Activated T-cell treated with anti-CD3 and anti-CD28 coated beads for 1 hour (primary cell): ENCODE measurements at places on chromosomes 5 and 9.

DNA sequence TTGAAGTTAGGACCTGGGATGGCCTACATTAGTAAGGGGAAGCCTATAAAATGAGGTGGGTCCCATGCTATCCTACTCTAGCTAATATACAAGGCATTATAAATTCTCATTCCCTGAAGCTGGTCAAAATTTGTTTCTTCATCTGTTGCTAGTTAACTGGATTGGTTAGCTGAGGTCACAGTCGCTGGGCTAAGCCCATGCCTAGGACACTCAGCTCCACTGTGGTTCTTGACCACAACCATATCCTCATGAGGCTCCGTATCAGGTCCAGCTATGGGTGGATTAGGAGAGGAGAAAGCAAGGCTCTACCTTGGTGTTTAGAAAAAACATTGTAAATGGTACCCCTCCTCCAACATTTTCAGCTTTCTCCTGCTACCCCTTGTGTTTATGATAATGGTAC, 52.8 kb upstream of the RAI14 start:
- DNase-seq, result no peak

GRCh38 chr5:157546456-157547100, 29.0 kb downstream of the ADAM19 start:
- no peak for DNase-seq

DNA sequence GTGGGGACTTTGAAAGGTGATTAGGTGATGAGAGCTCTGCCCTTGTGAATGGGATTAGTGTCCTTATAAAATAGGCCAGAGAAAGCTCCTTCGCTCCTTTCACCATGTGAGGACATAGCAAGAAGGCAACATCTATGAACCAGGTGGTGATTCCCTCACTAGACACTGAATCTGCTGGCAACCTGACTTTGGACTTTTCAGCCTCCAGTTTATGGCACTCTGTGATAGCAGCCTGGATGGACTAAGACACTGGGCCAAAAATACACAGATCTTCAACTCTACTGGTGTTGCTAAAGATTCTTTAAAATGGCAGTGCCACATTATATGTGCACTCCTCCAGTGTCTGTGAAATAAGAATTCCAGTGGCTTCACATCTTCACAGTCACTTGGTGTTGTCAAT, 41.2 kb upstream of the COL15A1 start:
- no peak for DNase-seq

GRCh38 chr9:128141604-128142003, 7.6 kb upstream of the LCN2 start:
- DNase-seq, result no peak

- DNase-seq, result no peak
Measured at GRCh38 chr9:137000177-137000930, 4.0 kb upstream of the CLIC3 start.

- DNase-seq, result no peak
Measured at GRCh38 chr5:5986492-5987178, 391.7 kb downstream of the MED10 start.

DNA sequence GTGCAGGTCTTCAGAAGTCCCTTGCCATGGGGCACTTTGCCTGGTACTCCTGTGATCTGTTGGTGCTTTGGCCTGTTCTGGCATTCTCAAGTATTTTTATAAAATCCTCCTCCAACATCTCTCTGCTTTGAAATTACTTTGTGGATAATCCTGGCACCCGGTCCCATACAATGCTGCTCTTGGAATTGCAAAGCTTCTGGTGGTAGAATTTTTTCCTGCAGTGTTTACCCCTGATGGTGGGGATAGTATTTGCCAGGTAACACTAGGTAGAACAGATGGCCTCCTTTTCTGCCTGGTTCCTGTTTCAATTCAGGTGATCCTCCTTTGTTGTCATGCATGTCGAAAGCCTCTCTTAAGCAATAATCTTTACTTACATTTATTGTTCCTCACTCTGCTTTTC, 109.8 kb upstream of the ATP10B start:
- DNase-seq, result no peak

GRCh38 chr5:3024976-3025375, 273.5 kb upstream of the IRX2 start:
- DNase-seq, result no peak

- no peak for DNase-seq
Measured at GRCh38 chr5:6466975-6467567, 18.4 kb downstream of the UBE2QL1 start.

- DNase-seq, result no peak
Measured at GRCh38 chr9:98086461-98086860, 29.9 kb downstream of the NANS start.

DNA sequence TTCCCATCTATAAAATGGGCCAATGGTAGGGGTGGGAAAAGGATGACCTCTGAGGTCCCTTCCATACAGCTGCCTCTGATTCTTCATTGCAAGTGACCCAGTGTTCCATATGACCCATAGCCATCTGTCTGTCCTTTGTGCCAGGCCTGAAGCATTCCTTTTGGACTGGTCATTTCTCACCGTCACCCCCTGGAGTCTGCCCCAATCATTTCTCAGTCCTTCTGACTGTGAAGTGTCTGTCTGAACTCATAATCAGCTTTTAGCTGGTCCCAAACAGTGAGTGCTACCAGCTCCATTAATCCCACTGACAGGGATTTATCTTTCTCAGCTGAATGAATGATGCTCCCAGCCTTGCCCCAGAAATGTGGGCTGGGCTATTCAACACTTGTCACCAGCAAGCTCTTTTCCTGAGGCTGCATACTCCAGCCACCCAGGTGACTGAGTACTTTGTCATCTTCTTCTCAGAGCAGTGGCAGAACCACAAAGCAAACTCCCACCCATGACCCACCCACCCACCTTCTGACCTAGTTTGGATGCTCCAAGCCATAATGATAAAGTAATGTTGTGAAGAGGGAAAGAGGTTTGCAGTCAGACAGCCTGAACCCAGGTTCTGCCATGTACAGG, 37.4 kb downstream of the KCNIP1 start:
- DNase-seq, result no peak

DNA sequence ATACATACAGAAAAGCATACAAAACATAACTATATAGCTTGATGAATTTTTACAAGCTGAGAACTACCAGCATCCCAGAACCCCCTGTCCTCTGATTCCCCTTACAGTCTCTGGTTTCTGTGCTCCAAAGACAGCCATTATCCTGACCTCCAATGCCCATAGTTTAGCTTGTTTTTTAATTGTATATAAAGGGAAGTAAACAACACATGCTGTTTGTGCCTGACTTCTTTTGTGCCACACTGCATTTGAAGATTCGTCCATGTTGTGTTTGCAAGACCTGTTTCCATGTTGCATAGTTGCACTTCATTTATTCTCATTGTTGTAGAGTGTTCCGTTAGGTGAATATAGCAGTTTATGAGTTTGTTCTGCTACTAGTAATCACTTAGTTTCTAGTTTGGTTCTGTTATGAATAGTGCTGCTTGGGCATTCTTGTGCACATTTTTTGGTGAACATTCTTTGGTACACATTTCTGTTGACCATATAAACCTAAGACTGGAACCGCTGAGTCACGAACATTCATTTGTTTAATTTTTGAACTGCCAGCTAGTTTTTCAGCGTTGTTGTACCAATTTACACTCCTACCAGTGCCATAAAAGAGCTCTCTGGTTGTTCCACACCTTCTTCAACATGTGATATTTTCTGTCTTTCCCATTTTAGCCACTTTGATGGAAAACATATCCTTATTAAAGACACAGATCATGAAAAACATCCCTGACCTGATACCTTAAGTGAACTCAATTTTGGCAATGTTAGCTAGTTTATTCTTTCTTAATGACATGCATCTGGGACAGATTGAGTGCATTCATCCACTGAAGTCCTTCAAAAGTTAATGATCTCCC, 78.1 kb upstream of the ANXA1 start:
- DNase-seq, result no peak

DNA sequence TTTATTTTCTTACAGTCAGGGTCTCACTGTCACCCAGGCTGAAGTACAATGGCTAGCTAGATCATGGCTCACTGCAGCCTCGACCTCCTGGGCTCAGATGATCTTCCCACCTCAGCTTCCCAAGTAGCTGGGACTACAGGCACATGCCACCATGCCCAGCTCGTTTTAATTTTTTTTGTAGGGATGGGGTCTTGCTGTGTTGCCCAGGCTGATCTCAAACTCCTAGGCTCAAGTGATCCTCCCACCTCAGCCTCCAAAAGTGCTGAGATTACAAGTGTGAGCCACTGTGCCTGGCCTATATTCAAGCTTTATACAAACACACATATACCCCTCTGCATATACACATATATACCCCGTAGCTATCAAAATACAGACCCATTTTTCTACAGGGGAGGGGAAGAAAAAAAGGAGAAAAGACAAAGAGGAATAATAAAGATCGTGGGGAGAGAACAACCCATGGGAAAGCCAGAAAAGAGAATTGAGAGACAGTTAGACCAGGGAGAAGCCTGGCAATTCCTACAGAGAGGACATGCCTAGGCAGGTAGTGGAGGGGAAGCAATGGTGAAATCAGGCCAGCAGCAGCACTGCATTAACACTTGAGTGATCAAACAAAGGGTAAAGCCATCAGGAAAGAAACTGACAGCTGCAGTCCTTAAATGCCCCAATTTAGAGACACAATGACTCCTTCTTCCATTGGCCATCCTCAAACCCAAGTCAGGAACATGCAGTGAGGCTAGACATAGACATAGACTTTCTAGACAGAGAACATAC, 102.7 kb downstream of the EFNA5 start:
- no peak for DNase-seq

DNA sequence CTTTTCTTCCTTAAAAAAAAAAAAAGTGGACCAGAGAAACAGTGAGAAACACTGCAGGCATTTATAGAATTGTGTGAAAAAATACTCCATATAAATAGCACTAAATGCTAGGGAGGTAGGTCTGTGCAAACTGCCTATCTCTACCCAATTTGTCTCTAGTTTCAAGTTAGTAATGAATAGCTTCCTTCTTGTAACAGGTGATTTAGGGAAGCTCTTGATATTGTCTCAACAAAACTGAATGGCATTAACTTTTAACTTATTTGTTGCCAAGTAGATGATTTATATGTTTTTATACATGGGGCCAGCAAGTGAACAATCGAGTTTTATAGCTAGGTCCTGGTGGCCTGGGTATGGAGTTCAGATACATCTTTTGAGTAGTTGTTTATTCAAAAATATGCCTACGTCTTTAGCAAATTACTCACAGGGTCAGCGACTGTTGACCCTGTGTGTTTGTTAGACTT, 283.6 kb downstream of the NR3C1 start:
- DNase-seq, result no peak

DNA sequence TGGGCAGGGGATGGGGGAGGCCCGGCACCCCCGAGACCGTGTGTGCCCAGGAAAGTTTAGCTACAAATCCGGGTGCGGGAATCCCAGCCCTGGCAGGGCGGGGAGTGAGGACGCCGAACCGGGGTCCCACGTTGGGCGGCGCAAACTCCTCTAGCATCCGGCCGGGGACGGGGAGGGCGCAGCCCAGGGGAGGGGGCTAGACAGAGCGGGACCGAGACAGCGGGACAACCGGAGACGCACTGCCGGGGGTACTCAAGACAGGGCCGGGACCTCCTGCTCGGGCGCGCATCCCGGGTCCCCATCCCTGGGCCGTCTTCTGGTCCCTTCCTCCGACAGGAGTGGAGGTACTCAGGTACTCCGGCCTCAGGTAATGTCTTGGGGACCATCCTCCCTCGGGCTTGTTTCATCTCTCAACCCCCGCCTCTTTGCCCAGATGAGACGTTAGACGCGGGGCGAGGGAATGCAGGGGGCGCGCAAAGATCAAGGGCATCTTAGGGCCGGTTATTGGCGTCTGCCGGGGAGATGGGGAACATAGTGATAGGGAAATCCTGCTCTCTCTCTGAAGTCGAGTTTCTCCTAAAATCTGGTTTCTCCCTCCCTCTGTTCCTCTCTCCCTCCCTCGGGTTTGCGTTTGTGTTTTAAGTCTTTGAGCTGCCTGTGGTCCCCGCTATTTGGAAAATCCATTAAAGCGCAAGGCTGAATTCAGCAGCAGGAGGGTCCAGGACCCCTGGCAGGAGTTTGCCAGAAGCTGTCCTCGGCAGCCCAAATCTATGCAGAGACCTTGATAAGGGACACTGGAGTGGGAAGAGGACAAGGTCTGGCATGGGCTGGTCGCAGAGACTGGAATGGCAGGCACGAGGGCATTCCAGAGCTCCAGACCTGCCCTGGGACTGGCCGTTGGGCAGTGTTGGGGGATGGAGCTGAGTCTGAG, 815 bp downstream of the PDZD2 start:
- DNase-seq, result no peak

DNA sequence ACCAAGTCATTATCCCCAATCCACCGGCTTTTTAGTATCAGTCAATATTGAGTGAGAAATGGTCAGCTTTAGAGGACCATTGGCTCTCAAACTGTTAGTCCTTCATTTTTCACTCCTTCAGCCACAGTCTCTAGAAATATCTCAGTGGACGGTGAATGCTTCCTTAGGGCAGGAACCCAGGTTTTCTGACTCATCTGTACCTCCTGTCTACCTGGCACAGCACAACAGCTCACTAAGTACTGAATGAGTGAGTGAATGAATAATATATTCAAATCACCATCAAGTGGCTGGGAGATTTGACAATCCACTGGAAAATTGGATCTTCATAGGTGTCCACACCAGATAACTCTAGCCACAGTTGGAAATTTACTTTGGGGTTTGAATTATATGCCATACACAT, 609.5 kb upstream of the CLINT1 start:
- no peak for DNase-seq

- DNase-seq, result peak; percentile 16
Measured at GRCh38 chr5:134371834-134372340, 518 bp downstream of the UBE2B start.

- no peak for DNase-seq
Measured at GRCh38 chr9:111969061-111969460, 72.4 kb downstream of the UGCG start.

- DNase-seq, result no peak
Measured at GRCh38 chr5:111003623-111004022, 67.9 kb upstream of the TSLP start.

- DNase-seq, result no peak
Measured at GRCh38 chr5:142531977-142532780, 153.7 kb downstream of the FGF1 start.

DNA sequence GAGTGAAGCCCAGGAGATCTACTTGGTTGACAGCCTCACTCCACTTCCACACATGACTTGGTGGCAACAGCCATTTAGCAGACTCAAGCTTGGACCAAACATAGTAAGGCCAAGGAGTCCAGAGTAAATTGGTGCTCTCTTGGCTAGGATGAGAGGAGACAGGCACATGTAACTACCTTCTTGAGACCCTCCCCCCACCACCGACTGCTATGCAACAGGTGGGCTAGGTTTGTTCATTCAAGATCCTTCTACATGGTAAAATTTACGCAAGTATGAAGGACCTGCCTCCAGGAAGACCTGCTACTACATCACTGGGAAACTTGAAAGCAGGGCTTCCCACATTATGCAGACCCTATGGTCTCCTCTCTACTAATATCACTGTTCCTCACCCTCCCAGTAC, 442.4 kb downstream of the SPOCK1 start:
- DNase-seq, result no peak

- DNase-seq, result no peak
Measured at GRCh38 chr5:139653616-139654015, 5.5 kb downstream of the CXXC5 start.

DNA sequence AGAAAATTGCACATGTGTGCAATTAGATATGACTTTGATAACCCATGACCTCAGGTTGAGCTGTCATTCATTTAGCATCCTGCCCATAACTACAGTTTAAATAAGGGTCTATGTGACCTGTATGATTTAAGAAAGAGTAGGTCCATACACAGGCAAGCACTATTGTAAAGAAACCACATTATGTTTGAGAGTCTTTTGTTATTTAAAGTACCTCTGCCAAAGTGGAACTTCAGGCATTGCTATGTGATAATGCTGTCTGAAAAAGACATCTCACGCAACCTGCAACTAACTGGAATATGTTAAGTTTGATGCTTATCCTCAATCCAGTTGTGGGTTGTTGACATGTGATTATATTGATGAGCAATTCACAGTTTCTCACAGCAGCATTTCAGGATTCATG, 317.0 kb downstream of the TMEM161B start:
- DNase-seq, result no peak
